ENCODE measurements at places on chromosomes 5 and 9.

DNA sequence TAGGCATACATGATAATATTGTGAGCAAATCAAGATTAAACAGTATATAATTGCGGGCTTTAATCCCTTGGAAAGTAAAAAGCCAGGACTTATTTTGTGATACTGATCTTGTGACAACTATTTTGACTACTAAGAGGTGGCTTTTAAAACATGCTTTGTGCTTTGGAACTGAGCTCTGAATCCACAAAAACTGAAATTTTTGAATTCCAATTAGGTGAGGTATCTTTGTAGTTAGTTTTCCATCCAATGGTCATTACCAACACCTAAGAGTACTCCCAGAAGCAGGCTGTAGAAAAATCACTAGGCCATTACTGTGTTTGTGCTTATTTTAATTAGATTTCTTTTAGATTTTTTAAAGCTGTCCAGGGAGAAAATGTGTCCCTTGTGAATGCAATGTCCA lies 559.5 kb upstream of the WWC1 start:
- DNase-seq, result no peak

DNA sequence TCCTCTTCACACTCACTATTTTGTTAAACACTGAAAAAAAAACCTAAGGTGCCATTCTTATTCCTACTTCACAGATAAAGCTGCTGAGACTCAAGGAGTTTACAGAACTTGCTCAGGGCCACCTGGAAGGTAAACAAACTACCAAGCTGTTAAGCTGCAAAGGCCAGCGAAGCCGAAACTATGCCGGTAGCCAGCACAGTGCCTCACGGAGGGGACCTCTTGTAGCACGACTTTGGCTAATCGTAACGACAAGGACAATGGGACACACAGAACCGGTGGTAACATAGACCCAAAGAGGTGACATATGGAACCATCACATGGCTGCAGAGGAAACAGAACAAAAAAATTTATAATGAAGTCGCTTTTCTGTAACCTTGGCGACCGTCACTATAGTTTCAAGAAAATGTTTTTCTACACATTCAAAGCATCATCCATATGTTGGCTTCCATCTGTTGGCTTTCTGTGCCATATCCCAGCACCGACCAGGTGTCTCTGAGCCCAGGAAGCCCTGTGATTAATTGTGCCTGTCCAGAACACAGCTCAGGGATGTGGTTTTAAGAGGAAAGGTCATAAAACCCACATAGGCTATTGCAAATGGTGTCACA lies 60.3 kb downstream of the S1PR3 start:
- DNase-seq, result no peak

DNA sequence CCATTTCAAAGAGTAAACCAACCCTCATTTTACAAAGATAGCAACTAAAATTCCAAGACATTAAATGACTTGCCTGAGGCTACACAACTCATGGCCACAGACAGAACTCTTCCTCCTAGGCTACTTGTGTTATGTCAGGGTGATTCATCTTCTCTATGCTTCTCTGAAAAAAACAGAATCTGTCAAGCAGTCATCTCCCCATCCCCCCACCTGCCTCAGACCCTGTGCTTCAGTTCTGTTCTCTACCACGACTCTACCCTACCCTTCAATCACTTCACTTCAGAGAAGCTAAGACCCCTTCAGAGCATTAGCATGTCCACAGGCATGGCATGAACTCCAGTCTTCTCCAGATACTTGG lies 277.7 kb upstream of the PTGER4 start:
- no peak for DNase-seq

DNA sequence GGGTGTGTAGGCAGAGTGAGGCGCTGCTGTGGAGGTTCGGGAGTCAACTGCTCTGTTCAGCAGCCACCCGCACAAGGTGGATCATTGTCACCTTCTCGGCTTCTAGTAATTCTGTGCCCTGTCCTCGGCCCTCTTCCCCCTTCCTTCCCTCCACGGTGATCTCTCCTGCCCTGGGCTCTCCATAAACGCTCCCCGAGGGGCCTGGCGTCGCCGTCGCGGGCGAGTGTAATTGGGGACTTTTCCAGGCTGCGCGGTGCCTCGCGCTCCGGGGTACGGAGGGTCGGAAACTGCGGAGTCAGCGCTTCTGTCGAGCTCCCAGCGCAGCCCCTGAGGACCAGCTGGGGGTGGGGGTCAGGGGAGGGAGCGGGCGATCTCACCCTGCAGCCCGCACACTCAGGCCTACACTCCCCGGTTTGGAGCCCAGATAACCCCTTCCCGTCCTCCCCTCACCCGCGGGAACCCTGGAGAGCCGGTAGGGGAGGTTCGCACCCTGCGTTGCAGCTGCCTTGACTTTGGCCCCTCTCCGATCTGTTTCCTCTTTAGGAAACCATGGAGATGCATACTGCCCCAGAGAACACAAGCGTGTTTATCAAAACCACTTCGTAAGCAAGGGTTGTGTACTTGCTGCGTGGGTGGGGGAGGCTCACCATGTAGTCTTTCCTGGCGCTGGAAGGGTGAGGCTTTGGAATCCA lies 188.3 kb upstream of the ZNF618 start:
- no peak for DNase-seq

- DNase-seq, result no peak
These were observed 18.8 kb downstream of the HAPLN1 start for GRCh38 chr5:83701886-83702285.

- no peak for DNase-seq
These were observed 1.2 kb downstream of the FCHSD1 start for GRCh38 chr5:141649972-141650371.

- no peak for DNase-seq
These were observed 358.9 kb downstream of the ACTL7B start for GRCh38 chr9:108496846-108497245.

GRCh38 chr5:133232435-133232834 lies 180.6 kb downstream of the HSPA4 start:
- DNase-seq, result no peak

- DNase-seq, result peak; percentile 11
These were observed 306.3 kb downstream of the FER start for GRCh38 chr5:109053995-109054417.

DNA sequence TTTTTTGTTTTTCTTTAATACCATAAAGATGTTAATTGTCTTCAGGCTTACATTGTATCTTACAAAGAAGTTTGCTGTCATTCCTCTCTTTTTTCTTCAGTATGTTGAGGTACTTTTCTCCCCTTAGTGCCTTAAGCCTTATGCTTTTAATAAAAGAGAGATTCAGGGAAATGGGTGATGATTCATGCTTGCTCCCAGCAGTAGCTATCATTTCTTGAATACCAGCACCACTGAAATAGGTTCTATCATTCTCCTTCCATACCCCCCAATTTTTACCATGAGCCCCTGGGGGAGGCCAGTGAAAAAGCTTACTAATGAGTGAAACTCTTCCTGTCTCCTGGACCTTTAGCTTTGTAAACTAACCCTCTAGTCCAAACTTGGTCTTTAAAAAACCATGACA lies 165.0 kb downstream of the FBXL7 start:
- peak; percentile 9 for DNase-seq

DNA sequence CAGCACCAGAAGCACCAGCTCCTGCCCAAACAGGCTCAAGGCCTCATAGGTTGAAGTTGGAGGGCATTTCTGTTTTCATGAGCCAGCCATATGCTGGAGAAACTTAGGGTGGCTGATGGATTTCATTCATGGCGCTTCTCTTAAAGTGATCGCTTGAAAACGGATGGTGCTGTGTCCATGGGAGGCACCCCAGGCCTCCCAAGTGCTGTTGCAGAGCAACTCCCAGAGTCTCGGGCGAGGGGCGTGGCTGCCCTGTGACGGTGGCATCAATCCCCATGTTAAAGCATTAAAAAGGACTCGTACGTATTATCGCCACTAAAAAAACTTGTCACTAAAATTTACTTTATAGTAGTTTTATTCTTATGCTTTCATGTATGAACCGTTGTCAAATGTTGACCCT lies 128.3 kb downstream of the MRPL36 start:
- DNase-seq, result no peak

GRCh38 chr5:65769539-65769938 lies 47.5 kb downstream of the NLN start:
- peak; percentile 73 for DNase-seq

GRCh38 chr9:114382699-114383520 lies 4.9 kb downstream of the AKNA start:
- DNase-seq, result no peak

GRCh38 chr9:131125038-131125287 lies 423 bp upstream of the NUP214 start:
- DNase-seq, result no peak

DNA sequence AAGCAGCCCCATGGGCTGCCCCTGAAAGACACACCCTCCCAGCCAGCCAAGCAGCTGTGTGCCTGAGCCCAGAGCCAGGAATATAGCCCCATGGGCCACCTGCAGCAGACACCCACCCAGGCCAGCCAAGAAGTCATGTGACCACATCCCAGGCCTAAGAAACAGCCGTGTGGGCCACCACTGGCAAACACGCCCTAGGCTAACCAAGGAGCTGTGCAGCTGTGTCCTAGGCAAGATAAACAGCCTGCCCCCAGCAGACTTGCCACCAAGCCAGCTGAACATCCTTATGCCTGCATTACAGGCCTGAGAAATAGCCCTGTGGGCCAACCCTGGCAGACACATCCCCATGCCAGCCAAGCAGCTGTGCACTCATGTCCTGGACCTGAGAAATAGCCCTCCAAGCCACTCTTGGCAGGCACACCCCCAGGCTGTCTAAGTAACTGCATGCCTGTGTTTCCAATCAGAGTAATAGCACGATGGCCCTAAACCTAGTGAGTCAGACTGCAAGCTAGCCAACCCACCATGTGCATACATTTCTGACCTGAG lies 143.0 kb downstream of the ADAMTS6 start:
- no peak for DNase-seq

DNA sequence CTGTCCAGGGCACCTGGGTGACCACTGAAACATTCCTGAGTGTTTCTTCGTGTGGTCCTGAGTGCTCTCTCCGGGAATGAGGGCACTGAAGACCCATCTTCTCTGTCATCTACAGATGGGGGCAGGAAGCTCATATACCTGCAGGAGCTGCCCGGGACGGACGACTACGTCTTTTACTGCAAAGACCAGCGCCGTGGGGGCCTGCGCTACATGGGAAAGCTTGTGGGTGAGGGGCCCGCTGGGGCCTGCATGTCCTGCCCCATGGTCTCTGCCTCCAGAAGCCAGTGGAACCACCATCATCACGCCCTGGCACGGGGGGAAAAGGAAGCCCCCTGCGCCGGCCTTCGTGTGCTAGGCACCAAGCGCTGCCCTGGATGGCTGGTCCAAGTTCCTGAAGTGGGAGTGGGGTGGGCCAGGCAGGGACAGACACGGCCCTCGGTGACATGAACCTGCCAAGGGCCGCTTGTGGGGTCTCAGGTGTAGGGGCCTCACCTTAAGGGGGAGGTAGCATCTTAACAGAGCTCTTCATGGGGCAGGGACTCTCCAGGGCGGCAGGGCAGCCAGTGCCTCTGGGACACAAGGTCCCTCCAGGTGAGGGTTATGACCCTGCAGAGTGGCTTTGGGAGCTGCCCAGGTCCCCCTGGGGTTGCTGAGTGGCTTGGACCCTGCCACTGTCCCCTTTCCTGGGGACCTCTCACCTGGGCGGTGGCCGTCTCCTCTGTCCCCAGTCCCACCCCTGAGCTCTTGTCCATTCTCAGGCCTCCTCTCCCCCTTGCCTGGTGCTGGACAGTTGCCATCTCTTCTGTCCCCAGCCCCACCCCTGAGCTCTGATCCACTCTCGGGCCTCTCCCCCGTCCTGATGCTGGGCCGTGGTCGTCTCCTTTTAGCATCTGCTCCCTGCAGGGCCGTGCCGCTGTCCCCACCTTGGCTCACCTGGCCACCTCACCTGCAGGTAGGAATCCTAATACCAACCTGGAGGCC lies 2.1 kb downstream of the OBP2A start:
- no peak for DNase-seq

- DNase-seq, result no peak
These were observed 202.5 kb downstream of the ARHGEF28 start for GRCh38 chr5:73828465-73828864.

- no peak for DNase-seq
These were observed 373.4 kb upstream of the ACO1 start for GRCh38 chr9:32011049-32011448.

GRCh38 chr5:175447571-175447970 lies 3.6 kb upstream of the DRD1 start:
- no peak for DNase-seq

GRCh38 chr5:62600560-62601252 lies 22.1 kb downstream of the LRRC70 start:
- DNase-seq, result no peak

DNA sequence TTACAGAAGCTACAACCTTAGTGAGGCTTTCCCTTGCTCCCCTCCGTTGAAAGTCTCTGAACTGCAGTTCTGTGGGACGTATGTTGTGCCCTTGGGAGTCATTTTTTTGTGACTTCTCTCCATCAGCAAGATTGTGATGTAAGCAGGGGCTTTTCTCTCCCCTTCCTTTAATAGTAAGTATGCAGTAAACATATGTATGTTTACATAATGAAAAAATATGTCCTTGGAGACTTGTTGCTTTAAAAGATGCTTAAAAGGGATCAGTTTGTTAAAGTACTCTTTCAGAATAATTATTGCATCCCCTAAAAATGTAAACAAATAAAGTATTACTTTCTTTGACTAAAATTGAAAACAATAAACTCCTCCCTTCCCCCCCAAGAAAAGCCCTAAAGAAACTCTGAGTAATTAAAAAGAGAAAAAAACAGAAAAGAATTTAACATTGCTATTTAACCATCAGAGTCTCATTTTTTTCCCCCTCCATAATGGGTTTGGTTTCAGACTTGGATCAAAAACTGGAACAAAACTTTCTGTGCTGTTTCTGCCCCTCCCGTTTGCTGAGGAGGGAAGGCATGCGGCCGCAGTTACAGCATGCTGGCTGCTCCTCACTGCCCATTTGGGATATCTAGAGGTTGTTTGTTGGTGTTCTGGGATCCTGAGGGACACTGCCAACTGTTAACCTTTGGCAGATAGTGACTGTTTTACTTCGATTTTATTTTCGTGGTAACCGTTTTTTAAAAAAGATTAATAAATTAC lies 40.2 kb downstream of the TRIO start:
- DNase-seq, result no peak

DNA sequence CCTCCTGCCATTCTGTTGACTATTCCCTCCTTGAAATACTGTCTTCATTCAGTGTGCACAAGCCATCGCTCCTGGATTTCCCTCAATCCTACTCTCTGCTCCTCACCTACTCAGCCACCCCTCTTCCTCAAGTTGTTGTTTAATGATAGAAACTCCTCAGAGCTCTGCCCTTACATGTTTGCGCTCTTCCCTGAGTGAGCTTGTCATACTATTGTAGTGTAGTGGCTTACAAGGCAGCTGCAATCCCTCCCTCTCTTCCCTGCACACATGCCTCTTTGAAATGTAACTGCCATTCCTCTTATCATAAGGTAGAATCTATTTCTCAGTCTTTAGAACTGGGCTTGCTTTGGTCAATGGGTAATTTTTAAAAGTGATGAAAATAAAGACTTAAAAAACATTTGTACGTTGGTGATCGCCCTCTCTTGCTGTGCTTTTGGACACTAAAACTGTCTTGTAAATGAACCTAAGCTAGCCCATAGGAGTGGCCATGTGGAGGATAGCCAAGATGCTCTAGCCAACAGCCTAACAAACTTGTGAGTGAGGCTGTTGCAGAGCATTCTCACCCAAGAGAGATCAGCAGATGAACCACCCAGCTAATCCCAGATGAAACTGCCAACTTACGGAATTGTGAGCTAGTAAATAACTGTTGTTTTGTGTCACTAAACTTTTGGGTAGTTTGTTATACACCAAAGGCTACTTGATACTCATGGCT lies 18.1 kb upstream of the SMAD5 start:
- no peak for DNase-seq

GRCh38 chr5:59126708-59127573 lies 544.1 kb downstream of the RAB3C start:
- DNase-seq, result no peak

GRCh38 chr5:134538296-134538695 lies 12.8 kb downstream of the JADE2 start:
- no peak for DNase-seq

GRCh38 chr5:175202463-175203068 lies 241.4 kb downstream of the DRD1 start:
- DNase-seq, result no peak
